Thyroid gland (tissue), 4 donors: ENCODE measurements at places on chromosomes 11 and 22. TPM values are rescaled to one million over a fixed set of nuclear protein-coding genes. Genes with fewer than 3 reads are reported as not detected.

UBASH3B gene
- 5.8 TPM for total RNA-seq

NCF4 gene
- 3.7 TPM for total RNA-seq

STX5 gene
- 26.3 TPM for total RNA-seq

NXPE1 gene
- total RNA-seq: not detected

CHID1 gene
- 75.5 TPM for total RNA-seq

CEND1 gene
- not detected for total RNA-seq

KDM4E gene
- not detected for total RNA-seq

CARD18 gene
- not detected for total RNA-seq

MYOD1 gene
- not detected for total RNA-seq

ALG9 gene
- 44.9 TPM for total RNA-seq

CCDC89 gene
- total RNA-seq: not detected

TYR gene
- total RNA-seq: not detected

PDE2A gene
- total RNA-seq: 69.6 TPM

IGLL1 gene
- total RNA-seq: not detected

OR52N4 gene
- total RNA-seq: 0.45 TPM

AGBL2 gene
- total RNA-seq: 0.59 TPM

CYTH4 gene
- total RNA-seq: 4.4 TPM

CABP4 gene
- total RNA-seq: not detected

PRG3 gene
- not detected for total RNA-seq

PRAME gene
- 0.67 TPM for total RNA-seq

FLRT1 gene
- 0.54 TPM for total RNA-seq

SCUBE2 gene
- 3.0 TPM for total RNA-seq

TTLL8 gene
- not detected for total RNA-seq

INS gene
- not detected for total RNA-seq

MUC5AC gene
- not detected for total RNA-seq

ACR gene
- 1.4 TPM for total RNA-seq

LDHAL6A gene
- not detected for total RNA-seq

POU2AF3 gene
- total RNA-seq: 5.0 TPM

OR5P2 gene
- not detected for total RNA-seq

TEX54 gene
- total RNA-seq: not detected

GAB4 gene
- not detected for total RNA-seq

TMEM132A gene
- total RNA-seq: 3.3 TPM

ARHGAP8 gene
- 27.6 TPM for total RNA-seq

MRGPRX4 gene
- not detected for total RNA-seq

OR51F2 gene
- total RNA-seq: not detected

ARHGEF12 gene
- total RNA-seq: 268 TPM

CHST1 gene
- 26.4 TPM for total RNA-seq

F2 gene
- not detected for total RNA-seq

PANX3 gene
- not detected for total RNA-seq

OR52A5 gene
- not detected for total RNA-seq

LINC01488 gene
- not detected for total RNA-seq

CLDN5 gene
- total RNA-seq: 180 TPM

MFRP gene
- not detected for total RNA-seq

OR8K5 gene
- not detected for total RNA-seq

AMPD3 gene
- 13.0 TPM for total RNA-seq

ESAM gene
- 294 TPM for total RNA-seq

OR4A16 gene
- not detected for total RNA-seq

PRRG4 gene
- total RNA-seq: 16.7 TPM

CLMP gene
- 4.9 TPM for total RNA-seq

SLC5A4 gene
- 1.3 TPM for total RNA-seq

ME3 gene
- total RNA-seq: 44.8 TPM

CSF2RB gene
- total RNA-seq: 1.9 TPM

ARHGEF17 gene
- 65.6 TPM for total RNA-seq

CDC45 gene
- total RNA-seq: 1.9 TPM

BCO2 gene
- total RNA-seq: 13.2 TPM

PRDM10 gene
- 9.3 TPM for total RNA-seq

ASCC2 gene
- 47.7 TPM for total RNA-seq

CCDC15 gene
- total RNA-seq: 2.8 TPM
